ENCODE measurements at places on chromosomes 5 and 9.

GRCh38 chr5:16464664-16465543, 696 bp downstream of the ZNF622 start:
- DNase-seq, result no peak

DNA sequence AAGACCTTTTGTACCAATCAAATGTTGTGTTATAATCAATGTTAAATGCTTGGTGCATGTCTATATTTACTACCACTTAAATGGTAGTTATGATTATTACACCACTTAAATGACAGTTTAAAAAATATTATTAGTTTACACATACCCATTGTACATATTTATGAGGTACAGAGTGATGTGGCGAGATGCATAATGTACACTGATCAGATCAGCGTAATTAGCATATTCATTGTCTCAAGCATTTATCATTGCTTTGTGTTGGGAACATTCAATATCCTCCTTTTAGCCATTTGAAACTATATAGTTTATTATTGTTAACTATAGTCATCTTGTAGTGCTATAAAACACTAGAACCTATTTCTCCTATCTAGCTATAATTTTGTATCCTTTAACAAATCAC, 434.4 kb upstream of the ACTBL2 start:
- DNase-seq, result no peak

DNA sequence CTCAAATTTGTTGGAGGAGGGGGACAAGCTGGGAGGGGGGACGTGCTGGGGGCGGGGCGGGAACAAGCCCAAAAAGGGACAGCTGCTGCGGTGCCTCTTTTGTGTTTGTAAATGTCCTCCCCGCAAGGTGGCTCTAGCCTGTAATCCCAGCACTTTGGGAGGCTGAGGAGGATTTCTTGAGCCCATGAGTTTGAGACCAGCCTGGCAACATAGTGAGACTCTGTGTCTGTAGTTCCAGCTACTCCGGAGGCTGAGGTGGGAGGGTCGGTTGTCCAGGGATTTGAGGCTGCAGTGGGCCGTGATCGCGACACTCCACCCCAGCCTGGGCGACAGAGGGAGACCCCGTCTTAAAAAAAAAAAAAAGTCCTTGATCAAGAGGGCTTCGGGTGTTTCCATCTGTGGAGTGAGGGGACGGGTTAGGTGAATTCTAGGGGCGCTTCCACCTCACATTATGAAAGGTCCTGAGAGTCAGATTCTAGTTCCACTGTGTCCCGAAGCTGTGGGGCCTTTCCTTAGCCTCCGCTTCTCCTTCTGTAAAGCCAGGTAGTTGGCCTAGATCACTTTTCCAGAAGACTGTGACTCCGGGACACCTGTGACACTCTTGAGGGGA, 779 bp upstream of the CTNNA1 start:
- DNase-seq, result no peak

- DNase-seq, result no peak
These were observed 15.0 kb downstream of the TENT4A start for GRCh38 chr5:6728011-6728794.

DNA sequence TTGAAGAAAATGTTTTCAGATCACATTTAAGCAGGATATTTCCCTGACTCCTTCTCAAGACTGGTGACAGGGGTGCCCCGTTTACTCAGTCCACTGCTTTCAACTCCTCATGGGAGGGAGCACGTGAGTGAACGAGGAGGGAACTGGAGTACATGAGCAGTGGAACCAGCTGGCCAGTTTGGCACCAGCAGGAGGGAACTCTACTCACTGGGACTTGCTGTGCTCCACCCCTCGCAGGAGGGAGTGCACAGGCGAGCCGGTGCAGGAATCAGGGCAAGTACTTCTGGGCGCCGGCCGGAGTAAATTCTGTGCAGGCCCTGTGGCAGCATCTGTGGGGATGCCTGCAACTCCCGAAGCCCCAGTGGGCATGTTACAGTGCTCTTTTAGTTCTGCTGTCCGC, 1941.1 kb upstream of the C9orf72 start:
- DNase-seq, result no peak

DNA sequence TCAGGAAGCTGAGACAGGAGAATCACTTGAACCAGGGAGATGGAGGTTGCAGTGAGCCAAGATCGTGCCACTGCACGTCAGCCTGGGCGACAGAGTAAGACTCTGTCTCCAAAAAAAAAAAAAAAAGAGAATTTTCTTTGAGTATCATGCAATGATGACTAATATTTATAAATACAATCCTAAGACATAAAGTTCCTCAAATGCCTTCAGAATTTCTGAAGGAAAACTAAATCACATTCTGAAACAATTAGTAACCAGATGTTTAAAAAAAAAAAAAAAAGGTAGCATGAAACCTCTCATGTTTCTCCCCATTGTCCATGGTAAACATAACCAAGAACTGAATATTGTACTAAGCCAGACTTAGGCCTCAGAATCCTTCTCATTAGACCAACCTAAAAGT, 23.1 kb downstream of the MLLT3 start:
- DNase-seq, result no peak
